ENCODE measurements at places on chromosomes 1 and 21.

DNA sequence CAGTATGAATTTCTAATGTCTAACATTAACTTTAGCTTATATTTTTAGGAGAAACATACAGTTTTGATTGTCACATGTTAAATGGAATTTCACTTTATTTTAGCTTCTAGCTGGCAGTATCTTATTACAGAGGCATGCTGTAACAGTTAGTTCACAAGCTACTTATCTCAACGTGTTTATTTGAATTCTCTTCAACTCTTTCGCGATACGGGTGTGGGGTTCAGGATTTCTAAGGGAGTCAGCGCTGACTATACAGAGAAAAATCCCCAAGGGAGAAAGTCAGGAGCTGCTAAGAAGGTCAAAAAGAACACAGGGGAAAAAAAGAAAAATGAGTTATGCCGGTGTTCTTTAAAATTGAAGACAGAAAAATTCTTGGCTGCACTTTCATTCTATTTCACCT is 296.2 kb downstream of the VAV3 start:
- DNase-seq, result no peak

- no peak for DNase-seq
Observed at GRCh38 chr1:150269451-150269850, 635 bp upstream of the APH1A start.

- no peak for DNase-seq
Observed at GRCh38 chr1:82099170-82099569, 298.4 kb downstream of the ADGRL2 start.

- DNase-seq, result peak; percentile 83
Observed at GRCh38 chr1:110872745-110873720, at the start of gene CD53. CD53 (plus strand) TSS chr1:110873148; CDS start chr1:110891409, 18,261 bp downstream.

GRCh38 chr1:182996816-182997215 is 26.4 kb upstream of the LAMC1 start:
- no peak for DNase-seq

DNA sequence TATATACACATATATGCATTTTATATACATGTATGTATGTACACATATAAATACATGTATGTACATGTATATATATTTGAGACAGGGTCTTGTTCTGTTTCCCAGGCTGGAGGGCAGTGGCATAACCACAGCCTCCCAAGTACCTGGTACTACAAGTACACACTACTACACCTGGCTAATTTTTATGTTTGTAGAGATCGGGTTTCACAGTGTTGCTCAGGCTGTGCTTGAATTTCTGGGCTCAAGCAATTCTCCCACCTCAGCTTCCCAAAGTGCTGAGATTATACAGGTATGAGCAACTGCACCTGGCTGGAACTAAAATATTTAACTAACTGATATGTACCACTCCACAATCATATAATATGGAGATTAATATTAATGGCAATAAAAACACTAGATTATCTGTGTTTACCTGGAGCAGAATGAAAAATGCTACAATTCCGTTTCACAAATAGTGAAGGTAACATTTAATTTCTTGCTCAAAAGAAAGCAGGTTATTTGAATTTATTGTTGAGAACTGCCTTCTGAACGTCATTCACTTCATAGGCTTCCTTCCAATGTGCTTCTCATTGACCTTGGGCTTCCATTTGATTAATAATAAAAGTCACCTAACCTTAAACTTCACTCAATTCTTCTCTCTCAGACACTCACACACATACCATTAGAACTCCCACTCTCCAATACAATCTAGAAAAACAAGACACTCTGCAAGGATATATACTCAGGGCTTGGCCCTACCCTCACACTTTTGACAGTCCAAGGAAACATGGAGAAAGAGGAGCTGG is 57.0 kb downstream of the PTGER3 start:
- no peak for DNase-seq

DNA sequence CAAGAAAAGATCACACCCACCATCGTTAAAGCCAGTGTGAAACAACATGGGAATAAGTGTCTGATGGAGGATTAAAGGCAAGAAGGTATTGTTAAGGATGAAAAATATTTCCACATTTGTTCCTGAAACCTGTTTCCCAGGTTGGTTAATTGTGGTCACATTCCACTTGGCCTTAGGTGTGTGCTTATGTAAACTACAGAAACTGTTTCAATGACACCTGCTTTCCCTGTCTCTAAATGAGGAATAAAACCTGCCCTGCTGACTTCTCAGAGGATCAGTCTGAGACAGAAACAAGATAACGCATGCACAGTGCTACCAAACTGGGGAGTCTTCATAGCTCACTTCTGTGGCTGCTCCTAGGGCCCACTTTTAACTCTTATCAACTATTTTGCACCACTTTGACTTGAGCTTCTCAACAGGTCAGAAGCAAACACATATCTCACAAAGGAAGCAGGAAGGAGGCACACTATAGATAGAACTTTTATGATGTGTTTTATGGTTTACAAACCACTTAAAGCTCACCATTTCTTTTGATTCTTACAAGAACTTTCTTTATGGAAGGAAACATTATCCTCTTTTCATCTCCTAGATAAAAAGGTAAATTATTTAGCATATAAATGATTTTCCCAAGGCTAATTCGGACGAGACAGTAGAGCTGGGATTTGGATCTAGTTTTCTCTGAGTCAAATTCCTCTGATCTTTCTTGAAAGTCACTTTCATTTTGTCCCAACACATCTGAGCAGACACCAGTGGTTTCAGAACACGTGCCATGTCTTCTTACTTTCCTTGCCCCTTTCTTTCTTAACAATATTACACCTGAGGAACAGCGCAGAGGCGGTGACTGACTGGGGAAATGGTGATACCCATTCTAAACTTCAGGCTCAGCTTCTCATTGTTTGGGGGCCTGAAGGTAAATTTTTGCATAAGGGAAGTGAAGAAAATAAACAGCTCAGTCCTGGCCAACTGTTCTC is 33.4 kb downstream of the CYP2J2 start:
- no peak for DNase-seq

DNA sequence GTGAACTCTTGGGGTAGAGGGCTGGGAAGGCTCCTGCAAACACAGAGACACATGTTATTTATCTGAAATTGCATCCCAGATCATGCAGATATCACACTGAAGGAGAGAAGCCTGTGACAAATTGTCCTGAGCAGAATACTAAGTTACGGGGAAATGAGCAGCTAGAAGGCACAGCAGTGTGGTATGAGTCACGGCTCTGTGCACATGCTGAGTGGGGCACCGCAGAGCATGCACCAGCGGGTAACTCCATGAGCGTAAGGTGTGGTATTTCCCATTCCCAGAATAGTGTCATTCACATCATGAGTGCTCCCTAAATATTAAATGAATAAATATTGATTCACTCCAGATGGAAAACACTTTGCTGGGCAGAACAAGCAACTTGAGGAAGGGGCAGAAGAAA is 21.3 kb upstream of the FCRL2 start:
- no peak for DNase-seq

DNA sequence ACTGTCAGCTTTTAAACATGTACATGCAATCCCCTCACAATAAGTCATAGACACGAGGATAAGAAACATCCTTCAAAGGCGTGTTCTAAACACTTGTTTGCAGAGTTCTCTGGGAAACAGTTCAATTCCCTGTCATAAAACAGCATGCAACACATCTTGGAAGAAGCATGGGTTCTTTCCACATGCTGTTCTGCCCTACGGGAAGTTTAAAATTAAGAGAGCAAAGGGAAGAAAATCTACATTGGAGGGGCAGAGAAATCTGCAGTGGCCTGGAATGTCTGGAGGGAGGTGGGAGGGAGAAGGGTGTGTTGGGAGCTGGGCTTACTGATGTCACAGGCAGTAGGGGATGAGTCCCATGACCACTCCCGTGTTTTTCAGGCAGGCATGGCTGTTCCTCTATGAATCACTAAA is 98.3 kb upstream of the SLC2A1 start:
- DNase-seq, result no peak

DNA sequence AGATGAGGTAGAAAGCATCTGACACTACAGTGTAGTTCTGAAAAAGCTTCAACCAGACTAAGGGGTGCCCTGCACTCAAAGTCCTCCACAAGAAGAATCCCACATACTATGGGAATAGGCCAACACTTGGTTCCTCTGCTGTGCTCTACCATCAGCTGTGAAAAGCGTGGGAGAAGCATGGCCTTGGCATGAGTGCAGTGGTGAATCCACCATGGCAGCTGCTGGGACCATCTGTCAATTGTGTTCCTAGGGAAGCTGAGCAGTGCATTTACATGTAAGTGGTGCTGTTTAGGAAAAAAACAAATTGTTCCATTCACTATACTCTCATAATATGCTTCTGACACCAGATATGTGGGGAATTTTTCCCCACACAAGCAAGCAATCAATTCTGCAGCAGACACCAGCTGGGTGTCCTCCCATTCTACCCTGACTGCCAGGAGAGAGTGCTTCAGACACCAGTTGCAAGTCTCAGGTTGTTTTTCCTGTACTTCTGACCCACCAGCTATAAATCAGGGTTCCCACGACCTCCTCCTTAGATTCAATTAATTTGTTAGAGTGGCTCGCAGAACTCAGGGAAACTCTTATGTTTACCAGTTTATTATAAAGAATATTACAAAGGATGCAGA is 230.8 kb upstream of the CHRM3 start:
- no peak for DNase-seq

DNA sequence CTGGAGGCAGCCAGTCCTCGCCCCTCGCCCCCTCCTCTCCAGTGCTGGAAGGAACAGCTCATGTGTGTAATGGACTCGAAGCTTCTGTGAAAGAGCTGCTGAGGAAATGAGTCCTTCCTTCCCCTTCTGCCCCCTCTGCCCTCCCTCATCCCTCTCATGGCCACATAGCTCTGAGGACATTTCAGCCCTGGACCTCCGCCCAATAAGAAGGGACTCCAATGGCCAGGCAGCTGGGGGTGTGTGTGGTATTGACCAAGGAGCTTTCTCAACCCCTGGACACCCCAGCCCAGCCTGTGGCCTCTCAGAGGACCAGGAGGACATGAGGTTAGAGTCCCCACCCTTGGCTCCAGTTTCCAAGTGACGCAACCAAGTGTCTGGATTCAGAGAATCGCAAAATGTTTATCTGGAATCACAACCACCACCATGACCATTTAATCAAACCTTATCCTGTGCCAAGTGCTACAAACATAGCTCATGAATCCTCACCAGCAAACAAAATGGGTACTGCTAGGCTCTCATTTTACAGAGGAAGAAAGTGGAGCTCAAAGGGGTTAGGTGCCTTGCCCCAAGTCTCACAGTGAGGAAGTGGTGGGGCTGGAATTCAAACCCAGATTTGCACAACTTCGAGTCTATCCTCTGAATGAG is 47.8 kb upstream of the ECE1 start:
- no peak for DNase-seq

DNA sequence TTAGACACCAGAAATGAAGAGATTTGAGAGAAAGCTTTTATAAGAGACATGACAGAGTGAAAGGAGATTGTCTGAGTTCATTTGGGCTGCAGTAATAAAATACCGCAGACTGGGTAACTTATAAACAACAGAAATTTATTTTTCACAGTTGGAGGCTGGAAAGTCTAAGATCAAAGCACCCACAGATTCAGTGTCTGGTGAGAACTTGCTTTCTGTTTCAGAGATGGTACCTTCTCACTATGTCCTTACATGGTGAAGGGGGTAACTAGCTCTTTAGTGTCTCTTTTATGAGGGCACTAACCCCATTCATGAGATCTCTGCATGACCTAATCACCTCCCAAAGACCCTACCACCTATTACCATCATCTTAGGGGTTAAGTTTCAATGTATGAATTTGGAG is 30.9 kb upstream of the FCRL4 start:
- DNase-seq, result peak; percentile 21

GRCh38 chr21:38631206-38631605 is 132.9 kb upstream of the ERG start:
- DNase-seq, result no peak

DNA sequence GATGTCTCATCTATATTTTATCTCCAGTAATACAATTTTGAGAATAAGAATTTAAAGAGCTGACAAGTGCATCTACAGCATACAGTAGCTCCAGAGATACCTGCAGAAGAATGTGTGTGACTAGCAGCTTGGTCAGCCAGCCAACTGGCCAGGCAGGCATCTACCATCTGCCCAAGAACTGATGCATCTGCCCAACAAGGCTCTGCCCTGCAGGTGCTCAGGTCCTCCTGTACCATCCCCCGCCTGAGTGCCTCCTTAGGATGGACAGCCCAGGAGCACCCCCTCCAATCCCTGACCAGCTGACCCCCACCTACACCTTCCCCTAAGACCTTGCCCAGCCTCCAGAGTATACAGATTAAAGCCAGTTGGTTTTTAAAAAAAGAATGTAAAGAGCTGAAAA is 30.3 kb downstream of the TMEM69 start:
- no peak for DNase-seq

GRCh38 chr1:12447849-12448312 is 170.1 kb downstream of the DHRS3 start:
- DNase-seq, result no peak

DNA sequence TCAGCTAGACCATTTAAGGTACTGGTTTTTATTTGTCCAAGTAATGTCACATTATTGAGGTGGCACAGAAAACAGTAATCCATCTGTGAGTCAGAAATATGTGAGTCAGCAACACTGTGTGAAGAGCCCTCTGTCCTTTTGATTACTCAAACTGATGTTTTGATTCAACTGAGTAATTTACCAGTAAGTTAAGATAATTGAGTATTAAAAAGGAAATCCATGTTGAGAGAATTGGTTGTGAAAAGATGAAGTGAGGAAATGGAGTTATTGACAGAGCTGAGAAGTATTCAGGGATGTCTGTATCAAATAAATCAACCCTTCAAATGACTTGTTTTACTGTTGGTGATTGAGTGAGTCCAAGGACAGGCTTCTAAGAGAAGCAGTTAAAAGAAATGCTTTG is 302.7 kb upstream of the SGIP1 start:
- no peak for DNase-seq

- no peak for DNase-seq
Observed at GRCh38 chr1:29975036-29975694, 738.8 kb downstream of the PTPRU start.

DNA sequence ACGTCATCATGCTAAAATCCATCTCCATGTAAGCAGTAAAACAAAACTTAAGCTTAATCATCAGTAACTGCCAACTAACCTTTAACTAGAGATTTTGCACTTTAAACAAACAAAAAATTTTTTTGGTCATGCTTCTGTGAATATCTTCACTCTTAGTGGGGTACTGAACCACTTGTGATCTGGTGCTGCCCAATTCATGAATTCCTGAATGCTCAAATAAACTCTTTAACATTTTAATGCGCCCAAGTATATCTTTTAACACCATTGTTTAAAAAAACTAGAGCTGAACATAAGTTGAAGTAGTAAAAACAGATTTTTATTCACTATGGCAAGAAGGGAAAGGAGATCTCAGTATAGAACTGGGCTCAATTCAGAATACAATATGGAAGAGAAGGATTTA is 196.9 kb upstream of the USP24 start:
- no peak for DNase-seq

Measured in CD4-positive, alpha-beta T cell treated with Interleukin-12 subunit alpha and Interleukin-12 subunit beta, for 1 hour (primary cell).